ENCODE measurements at places on chromosomes 5 and 9. TPM values are rescaled to one million over a fixed set of nuclear protein-coding genes. Genes with fewer than 3 reads are reported as not detected.

Gene PCDHA11
- 2.0 TPM for total RNA-seq

Gene NEK6
- total RNA-seq, result 82.1 TPM

Gene LECT2
- total RNA-seq, result not detected

Gene PCDHGC5
- 1.4 TPM for total RNA-seq

Gene HTR1A
- total RNA-seq, result not detected

Gene ARID3C
- total RNA-seq, result not detected

Gene ELOVL7
- 22.5 TPM for total RNA-seq

Measured in kidney (tissue), 22 donors.